GM23338 (cell line): ENCODE measurements at places on chromosomes 2 and 18. TPM values are rescaled to one million over a fixed set of nuclear protein-coding genes. Genes with fewer than 3 reads are reported as not detected.

The ASAP2 gene
- total RNA-seq: 15.6 and 16.5 TPM in 2 replicates

The CABLES1 gene
- total RNA-seq: 8.8 and 12.4 TPM in 2 replicates

The NYAP2 gene
- not detected in 2 replicates for total RNA-seq

The ACVR1C gene
- total RNA-seq: 0.94 and 1.1 TPM in 2 replicates

The CCDC74B gene
- 22.1 and 34.5 TPM in 2 replicates for total RNA-seq

The LRP1B gene
- 0.89 and 0.97 TPM in 2 replicates for total RNA-seq

The FBXO41 gene
- 13.8 and 16.5 TPM in 2 replicates for total RNA-seq

The HDAC4 gene
- 41.8 and 46.2 TPM in 2 replicates for total RNA-seq

The MEIS1 gene
- total RNA-seq: 0.28 TPM in 1 of 2 replicates, not detected in the other

The POTEI gene
- total RNA-seq: 0.08 and 0.56 TPM in 2 replicates

The NPPC gene
- total RNA-seq: 0.43 and 2.2 TPM in 2 replicates

The EIF2AK3 gene
- total RNA-seq: 23.2 and 24.2 TPM in 2 replicates

The BOLL gene
- total RNA-seq: 0.04 TPM in 1 of 2 replicates, not detected in the other

The EPHA4 gene
- 6.2 and 7.2 TPM in 2 replicates for total RNA-seq

The TPO gene
- not detected in 2 replicates for total RNA-seq

The ABCG5 gene
- not detected in 2 replicates for total RNA-seq

The OTX1 gene
- total RNA-seq: 0.74 and 1.3 TPM in 2 replicates

The DCC gene
- 0.70 and 0.73 TPM in 2 replicates for total RNA-seq

The ESCO1 gene
- 56.1 and 56.8 TPM in 2 replicates for total RNA-seq

The ZNF532 gene
- 216 and 225 TPM in 2 replicates for total RNA-seq

The ADAM23 gene
- total RNA-seq: 12.0 and 15.9 TPM in 2 replicates

The CGREF1 gene
- 2.3 and 4.1 TPM in 2 replicates for total RNA-seq

The TCF23 gene
- 0.07 TPM in 1 of 2 replicates, not detected in the other for total RNA-seq

The TUBB6 gene
- total RNA-seq: 282 and 329 TPM in 2 replicates

The LINC00305 gene
- not detected in 2 replicates for total RNA-seq

The PRADC1 gene
- 6.5 and 8.6 TPM in 2 replicates for total RNA-seq

The AKAIN1 gene
- not detected in 2 replicates for total RNA-seq

The MBP gene
- 20.7 and 22.9 TPM in 2 replicates for total RNA-seq

The KCNF1 gene
- 0.70 and 1.5 TPM in 2 replicates for total RNA-seq

The PASK gene
- total RNA-seq: 37.6 and 38.4 TPM in 2 replicates

The ASNSD1 gene
- total RNA-seq: 49.7 and 54.6 TPM in 2 replicates

The CPO gene
- 0.94 TPM in 1 of 2 replicates, not detected in the other for total RNA-seq

The GKN2 gene
- not detected in 2 replicates for total RNA-seq

The PRKAG3 gene
- total RNA-seq: not detected in 2 replicates

The INPP4A gene
- total RNA-seq: 36.9 and 42.3 TPM in 2 replicates

The HDHD2 gene
- total RNA-seq: 26.8 and 32.2 TPM in 2 replicates

The ASB18 gene
- total RNA-seq: not detected in 2 replicates

The GKN1 gene
- total RNA-seq: not detected in 2 replicates

The SKOR2 gene
- total RNA-seq: 0.42 TPM in 1 of 2 replicates, not detected in the other

The TMEM37 gene
- 7.2 and 8.8 TPM in 2 replicates for total RNA-seq

The MOCOS gene
- 6.5 and 7.2 TPM in 2 replicates for total RNA-seq

The BOK gene
- total RNA-seq: 33.4 and 36.7 TPM in 2 replicates

The KCNG2 gene
- total RNA-seq: 0.52 TPM in 1 of 2 replicates, not detected in the other

The CIB4 gene
- total RNA-seq: not detected in 2 replicates

The PPP1R1C gene
- 3.5 and 5.7 TPM in 2 replicates for total RNA-seq

The HTR2B gene
- total RNA-seq: not detected in 2 replicates

The FOXI3 gene
- 11.8 and 13.3 TPM in 2 replicates for total RNA-seq

The SERPINB4 gene
- total RNA-seq: 1.1 and 1.2 TPM in 2 replicates

The NUP35 gene
- total RNA-seq: 57.4 and 62.4 TPM in 2 replicates

The CPS1 gene
- total RNA-seq: 11.0 and 15.7 TPM in 2 replicates

The STPG4 gene
- total RNA-seq: 0.28 TPM in 1 of 2 replicates, not detected in the other

The RFX8 gene
- total RNA-seq: 0.19 and 1.5 TPM in 2 replicates

The PID1 gene
- total RNA-seq: 2.4 and 4.0 TPM in 2 replicates

The GCC2 gene
- total RNA-seq: 36.2 and 43.4 TPM in 2 replicates

The SALL3 gene
- total RNA-seq: 29.0 and 39.8 TPM in 2 replicates

The MROH2A gene
- not detected in 2 replicates for total RNA-seq

The DPP10 gene
- 14.8 and 26.3 TPM in 2 replicates for total RNA-seq
